ENCODE measurements at places on chromosomes 3 and 15.

DNA sequence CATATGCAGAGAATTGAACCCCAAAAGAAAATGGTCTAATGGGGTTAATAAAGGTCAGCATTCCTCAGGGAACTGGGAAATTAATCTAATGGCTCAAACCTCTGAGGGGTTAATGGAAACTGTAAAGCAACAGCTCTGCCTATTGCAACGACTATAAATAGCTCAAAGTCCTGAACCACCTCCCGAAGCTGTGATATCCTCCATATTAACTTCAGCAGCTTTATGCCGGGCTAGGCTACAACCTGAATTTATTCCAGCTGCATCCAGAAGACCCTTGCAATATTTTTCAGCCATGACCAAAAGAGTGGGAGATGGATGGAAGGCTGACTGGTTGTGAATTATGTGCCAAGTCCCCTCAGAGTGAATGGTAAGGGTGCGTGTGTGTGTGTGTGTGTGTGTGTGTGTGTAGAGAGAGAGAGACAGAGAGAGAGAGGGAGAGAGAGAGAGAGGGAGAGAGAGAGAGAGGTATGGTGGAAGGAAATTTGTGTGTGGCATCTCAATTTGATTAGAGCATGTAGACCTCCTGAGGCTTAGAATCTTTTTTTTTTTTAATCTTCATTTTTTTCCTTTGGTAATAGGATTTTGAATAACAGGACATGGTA lies 109.9 kb downstream of the PDCD6IP start:
- DNase-seq: no peak

GRCh38 chr15:80942746-80943565 lies 46.7 kb downstream of the MESD start:
- DNase-seq: no peak

DNA sequence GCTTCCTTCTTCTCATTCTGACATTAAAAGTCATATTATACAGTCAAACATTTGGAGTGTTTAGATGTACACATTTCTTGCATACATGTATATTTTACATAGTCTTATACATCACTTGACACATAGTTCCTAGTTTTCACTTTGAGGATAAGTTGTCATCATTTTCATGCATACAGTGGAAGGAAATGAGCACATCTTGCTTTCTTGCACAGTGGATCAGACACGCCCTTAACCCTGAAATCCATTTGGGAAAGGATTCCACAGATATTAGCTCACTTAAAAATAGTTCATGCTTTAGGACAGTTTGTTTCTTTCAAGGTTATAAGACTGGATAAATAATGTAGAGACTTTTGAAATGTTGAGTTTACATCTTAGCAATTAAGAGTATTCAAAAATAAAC lies 148.6 kb upstream of the MME start:
- no peak for DNase-seq

GRCh38 chr3:55735976-55736375 lies 248.9 kb upstream of the WNT5A start:
- no peak for DNase-seq

DNA sequence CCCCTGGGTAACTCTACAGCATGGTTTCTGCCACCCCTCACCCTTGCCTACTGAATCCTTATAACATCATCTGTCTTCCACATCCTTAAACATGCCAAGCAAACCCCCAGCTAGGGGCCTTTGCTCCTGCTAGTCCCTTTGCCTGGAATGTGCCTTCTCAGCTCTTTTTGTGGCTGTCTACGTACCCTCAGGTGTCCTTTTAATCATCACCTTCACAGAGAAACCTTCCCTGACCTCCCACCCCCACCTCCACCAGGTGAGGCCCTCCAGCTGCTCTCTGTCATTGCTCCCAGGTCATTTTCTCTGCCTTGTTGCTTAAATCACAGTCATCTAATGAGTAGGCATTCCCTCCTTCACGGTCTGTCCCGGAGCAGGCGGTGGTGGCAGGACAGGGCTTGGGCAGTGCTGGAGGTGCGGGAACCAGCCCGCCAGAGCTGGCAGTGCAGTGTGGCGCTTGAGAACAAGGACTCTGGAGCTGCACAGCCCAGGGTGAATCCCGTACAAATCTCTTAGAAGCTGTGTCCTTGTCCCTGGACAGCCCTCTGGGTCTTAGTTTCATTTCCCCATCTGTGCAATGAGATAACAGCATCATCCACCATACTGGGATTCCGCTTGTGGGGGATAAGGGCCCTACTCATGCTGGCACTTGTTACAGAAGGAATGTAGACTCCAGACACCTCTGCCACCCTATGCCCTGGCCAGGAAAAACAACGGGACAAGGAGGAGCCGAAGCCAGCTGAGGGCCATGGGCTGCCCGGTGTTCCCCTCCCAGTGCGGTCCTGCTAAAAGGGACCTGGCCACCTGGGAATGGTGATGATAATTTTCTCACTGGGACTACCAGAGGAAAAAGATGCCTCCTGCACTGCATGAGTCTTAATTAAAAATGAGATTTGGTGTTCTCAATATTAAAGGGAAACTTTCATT lies 52.1 kb upstream of the IQSEC1 start:
- no peak for DNase-seq

DNA sequence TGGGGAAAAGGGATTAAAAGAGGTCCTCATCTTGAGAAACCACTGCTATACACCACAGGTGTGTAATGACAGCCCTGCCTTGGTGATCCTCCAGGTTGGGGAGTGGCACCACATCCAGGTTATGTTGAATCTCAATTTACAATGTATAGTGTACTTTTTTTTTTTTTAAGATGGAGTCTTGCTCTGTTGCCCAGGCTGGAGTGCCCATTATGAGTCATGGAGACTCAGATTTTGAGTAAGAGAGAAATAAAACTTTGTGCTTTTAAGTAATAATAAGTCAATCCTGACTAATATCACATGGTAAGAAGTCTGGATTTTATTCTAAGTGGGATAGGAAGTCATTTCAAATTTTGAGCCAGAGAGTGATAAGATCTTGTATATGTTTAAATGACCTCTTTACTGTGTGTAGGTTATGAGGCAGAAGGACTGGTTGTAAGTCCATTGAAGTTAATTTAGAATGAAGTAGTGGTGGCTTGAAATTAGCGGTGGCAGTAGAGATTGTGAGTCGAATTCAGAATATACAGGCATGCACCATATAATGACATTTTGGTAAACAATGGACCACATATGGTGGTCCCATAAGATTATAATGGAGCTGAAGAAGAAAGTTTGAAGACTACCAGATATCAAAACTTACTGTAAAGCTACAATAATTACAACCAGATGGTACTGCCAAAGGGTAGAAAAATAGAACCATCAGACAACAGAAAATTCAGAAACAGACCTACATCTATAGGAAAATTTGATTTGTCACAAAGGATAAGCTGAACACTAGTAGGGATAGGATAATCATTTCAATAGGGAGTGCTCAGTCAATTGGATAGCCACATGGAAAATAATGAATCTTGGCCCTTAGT lies 20.7 kb downstream of the POPDC2 start:
- DNase-seq: no peak

DNA sequence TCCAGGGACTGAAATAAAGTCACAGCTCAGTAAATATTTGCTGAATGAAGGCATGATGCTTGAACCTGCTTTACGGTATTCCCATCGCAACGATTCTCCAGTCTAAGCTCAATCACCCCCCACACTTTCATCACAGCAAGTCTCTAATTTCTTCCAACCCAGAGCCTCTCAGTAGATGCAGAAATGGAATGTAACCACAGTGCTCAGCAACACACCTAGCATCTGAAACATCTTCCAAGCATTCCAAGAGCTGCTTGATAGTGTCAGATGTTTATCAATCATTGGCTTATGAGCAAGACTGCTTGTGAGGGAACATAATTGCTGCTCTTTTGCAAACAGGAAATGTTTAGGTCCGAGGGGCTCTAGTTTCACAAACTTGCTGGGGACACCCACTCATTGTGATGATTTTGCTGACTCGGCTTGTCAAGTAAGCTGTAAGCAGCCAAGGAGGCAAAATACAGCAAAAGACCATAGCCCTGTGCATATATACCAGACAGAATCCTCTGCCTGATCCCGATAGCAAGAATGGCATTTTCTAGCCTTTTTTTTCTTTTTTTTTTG lies 751.2 kb downstream of the NR2F2 start:
- no peak for DNase-seq

GRCh38 chr3:186492385-186492984 lies 51.7 kb downstream of the CRYGS start:
- DNase-seq: no peak

DNA sequence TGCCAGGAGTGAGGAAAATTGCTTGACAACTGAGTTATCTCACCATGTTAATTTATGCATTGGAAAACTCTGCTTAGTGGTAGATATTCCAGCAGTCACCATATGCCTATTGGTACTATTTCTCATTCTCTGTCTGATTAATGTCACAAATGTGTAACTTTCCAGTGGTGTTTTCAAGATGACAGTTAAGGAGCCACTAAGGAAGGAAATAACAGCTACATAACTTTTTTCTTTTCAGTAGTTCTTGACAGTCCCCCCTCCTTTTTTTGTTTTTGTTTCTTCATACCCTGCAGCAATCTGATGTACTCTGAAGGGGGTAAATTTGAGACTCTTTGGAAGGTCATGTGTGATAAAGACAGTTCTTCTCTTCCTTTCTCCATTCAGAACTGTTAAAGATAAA lies 13.1 kb downstream of the RASA2 start:
- no peak for DNase-seq

GRCh38 chr15:36428102-36428845 lies 151.2 kb upstream of the CDIN1 start:
- no peak for DNase-seq

DNA sequence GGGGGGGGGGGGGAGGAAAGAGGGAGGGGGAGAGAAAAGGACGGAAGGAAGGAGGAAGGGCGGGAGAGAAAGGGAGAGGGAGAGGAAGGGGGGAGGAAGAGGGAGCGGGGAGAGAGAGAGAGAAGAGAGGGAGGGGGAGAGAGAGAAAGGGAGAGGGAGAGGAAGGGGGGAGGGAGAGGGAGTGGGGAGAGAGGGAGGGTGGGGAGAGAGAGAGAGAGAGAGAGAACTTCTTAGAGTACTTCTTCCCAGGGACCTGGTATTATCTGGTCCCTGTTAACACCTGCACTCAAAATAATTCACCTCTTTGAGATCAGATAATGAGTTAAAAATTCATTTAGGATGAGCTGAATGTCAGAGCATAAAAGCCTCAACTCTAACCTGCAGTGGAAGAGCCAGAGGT lies 1.1 kb downstream of the SEC13 start:
- no peak for DNase-seq

DNA sequence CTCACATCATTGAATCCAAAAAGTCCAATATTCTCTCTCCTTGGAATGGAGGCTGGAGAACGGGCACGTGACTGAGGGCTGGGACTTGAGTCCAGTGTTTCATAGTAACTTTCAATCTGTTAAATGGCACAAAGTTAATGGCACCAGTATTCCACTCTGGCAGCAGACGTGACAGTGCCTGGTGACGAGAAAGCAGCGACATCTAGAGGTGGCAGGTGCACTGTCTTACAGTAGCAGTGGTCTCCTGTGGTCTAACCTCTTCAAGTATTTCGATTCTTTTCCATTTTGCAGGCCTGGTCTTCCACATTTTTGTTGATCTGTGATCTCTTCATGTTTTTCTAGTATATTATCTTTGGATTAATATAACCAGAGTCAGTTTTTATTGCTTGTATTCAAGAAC lies 107.1 kb downstream of the OXSM start:
- no peak for DNase-seq

DNA sequence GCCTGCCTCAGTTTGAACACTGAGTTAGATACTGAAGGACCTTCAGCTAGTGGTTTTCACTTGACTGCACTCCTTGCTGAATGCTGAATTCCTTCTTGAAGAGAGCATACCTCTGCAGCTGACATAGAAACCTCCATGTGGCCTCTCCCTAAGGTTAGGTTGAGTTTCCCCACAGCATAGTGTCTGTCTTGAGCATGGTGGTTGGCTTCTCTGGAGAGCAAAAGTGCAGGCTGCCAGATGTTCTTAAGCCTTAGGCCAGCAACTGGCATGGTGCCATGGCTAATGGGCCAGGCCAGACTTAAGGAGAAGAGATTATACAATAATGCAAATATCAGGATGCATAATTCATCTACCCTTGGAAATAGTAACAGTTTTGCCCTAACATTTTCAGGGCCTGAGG lies 545.6 kb upstream of the ZNF385D start:
- no peak for DNase-seq

- no peak for DNase-seq
Measured at GRCh38 chr15:92605225-92605944, 50.2 kb downstream of the FAM174B start.

All from effector CD4-positive, alpha-beta T cell (primary cell).